ENCODE measurements at places on chromosomes 7 and 10. TPM values are rescaled to one million over a fixed set of nuclear protein-coding genes. Genes with fewer than 3 reads are reported as not detected.

The WEE2 gene
- not detected for total RNA-seq

The C10orf67 gene
- 0.53 TPM for total RNA-seq

The STRIP2 gene
- total RNA-seq = 6.1 TPM

The TRPV5 gene
- not detected for total RNA-seq

The LLCFC1 gene
- not detected for total RNA-seq

The SCART1 gene
- under 0.01 TPM for total RNA-seq

The OR6B1 gene
- total RNA-seq = not detected

The GATA3 gene
- total RNA-seq = 0.29 TPM

The BAIAP2L1 gene
- total RNA-seq = 1.2 TPM

The PIK3AP1 gene
- 0.29 TPM for total RNA-seq

The SAMD9 gene
- 14.4 TPM for total RNA-seq

The TOMM7 gene
- total RNA-seq = 138 TPM

The NKX1-2 gene
- total RNA-seq = not detected

The ATOH7 gene
- total RNA-seq = not detected

The AKR1C8 gene
- not detected for total RNA-seq

The INTS15 gene
- 17.0 TPM for total RNA-seq

The CROT gene
- total RNA-seq = 17.3 TPM

The GPR15LG gene
- total RNA-seq = not detected

The WDR37 gene
- total RNA-seq = 15.6 TPM

The SPDYE18 gene
- total RNA-seq = not detected

The STEAP1B gene
- 3.2 TPM for total RNA-seq
